ENCODE measurements at places on chromosomes 12 and 14.

- peak; percentile 26 for DNase-seq
These were observed 2.3 kb downstream of the SPATS2 start for GRCh38 chr12:49369411-49370145.

GRCh38 chr12:89927226-89927698, 218.6 kb upstream of the ATP2B1 start:
- no peak for DNase-seq

DNA sequence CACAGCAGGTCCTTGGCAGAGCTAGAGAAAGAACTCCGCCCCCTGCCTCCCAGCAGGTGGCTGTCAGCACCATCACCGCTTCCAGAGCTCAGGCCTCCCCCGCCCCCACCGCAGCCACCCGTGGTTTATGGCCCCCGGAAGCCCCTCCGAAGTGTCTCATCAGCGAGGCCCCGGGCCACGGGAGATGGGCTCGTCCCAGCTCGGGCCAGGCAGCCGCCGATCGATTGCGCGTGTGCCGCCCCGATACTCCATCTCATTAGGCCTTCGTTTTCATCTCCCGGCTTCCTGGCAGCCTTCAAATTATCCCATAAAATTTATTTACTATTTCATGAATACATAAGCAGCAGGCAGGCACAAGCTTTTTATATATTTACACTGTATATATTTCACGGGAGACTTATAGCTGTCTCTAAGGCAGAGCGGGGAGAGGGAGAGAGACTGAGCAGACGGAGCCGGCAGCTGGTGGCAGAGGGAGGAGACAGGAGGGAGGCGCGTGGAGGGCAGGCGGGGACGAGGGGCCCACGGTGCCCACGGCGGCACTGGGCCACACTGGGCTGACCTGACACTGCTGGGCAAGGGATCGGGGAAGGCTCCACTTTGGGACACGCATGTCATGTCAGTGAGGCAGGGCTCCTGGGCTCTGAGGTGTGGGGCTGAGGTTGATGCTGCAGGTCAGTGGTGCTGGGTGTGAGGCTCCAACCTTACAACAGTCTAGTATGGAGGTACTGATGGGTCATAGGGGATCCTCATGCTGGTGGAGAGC, 241.2 kb downstream of the RBM19 start:
- DNase-seq = no peak

DNA sequence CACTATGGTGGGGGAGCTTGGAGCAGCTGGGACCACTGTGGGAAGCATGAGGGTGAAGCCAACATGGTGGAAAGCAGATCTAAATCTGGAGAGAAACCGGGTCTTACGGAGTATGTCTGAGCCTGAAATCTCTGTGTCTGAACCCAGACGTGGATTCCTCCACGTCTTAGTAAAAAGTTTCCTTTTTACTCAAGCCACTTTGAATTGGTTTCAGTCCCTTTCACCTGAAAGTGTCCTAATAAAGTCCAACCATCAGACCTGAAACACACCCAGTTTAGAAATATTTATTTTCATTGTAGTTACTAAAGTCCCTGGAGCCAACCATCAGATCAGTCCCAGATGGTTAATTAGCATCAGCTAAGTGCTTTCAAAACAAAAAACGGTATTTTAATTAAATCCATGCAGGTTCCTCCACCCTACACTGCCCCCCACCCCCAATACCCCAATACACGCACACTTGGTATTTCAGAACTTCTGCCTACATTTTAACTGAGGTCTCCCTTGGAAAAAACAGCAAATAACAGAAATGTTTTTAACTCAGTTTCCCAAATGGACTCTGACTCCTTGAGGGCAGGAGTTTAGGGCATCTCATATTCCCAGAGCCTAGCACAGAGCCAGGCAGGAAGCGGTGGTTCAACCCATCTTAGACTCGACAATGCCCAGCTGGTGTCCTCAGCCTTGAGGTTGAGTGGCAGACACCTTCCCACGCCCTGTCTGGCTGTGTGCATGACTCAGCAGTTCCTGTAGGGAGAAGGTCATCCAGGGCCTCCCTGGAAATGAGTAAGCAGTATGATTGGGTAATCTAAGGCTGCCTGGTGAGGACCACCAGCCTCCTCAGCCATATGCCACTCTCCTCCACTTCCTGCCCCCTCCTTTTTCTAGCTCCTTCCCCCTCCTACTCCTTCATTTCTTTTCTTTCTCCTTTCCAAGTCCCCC, 175.8 kb downstream of the TTC8 start:
- peak; percentile 39 for DNase-seq

DNA sequence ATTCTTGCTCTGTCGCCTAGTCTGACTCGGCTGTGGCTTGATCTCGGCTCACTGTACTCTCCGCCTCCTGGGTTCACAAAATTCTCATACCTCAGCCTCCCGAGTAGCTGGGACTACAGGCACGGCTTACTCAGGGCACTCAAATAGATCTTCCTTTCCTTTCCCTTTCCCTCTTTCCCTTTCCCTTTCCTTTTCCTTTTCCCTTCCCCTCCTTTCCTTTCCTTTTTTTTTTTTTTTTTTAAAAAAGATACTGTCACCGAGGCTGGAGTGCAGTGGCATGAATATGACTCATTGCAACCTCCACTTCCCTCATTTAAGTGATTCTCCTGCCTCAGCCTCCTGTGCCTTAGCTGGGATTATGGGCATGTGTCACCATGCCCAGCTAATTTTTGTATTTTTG, 86.0 kb downstream of the AEBP2 start:
- no peak for DNase-seq

DNA sequence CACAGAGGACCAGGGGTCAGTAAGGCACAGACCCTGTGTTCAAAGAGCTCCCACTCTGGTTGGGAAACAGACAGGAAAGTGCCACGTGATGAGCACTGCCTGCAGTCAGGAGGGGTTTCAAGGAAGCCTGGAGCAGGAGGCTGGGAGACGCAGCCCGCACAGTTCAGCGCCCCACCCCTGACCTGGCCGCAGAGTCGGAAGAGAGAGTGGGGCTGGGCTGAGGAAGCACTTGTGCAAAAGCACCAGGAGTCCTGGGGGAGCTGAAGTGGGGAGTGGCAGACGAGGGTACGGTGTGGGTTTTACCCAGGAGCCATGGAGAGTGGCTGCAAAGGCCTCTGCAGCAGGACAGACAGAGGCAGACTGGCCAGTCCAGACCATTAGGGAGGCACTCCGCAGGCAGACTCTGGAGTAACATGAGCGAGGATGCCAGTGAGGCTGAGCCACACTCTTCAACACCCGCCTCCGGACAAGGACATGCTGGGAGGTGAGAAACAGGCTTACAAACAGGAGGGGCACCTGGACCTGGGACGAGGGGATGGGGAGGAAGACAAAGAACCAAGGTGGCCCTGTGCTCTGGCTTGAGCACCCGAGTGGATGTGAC, 85.7 kb upstream of the GPR68 start:
- DNase-seq = no peak

DNA sequence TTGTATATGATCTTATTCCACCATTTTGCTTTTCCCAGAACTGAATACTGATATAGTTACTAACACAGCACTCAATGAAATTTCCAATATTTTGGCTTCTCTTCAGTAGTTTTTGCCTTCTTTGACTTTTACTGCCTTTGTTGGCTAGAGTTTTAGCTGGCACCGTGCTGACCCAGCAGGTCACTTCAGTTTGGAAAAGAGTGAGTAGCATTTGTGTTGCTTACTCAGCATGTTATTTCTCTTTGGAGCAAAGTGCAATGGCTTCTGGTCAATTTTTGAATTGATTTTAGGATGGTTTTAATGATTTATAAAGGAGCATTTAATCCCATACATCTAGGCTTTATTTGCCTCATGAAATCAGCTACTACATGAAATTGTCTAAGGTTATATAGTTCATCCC, 119.2 kb downstream of the ETNK1 start:
- DNase-seq = no peak

DNA sequence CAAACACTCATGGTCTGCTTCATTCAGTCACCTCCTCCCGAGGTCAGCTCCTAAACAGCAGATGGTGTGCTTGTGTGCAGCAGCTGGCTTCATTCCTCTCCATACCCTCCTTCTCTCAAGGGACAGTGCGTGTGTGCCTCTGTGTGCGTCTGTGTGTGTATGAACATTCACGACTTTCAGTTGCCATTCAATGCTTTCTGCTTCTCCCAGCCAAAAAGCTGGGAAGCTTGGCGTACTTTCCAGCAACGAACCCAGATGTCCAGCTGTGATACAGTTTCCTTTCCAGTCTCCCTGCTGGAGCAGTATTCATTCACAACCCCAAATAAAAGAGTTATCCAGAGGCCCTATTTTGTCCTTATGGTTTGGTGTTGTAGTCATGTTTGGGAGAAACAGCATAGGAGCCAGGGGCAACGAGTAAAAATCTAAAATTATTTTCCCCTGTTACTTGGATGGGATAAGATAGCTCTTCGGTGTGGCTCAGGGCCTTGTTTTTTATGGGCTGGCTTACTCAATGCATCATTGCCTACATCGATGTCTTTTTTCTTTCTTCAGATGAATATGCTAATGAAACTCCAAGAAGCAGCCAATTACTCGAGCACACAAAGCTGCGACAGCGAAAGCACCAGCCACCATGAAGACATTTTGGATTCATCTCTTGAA, 379.3 kb downstream of the NAV3 start:
- DNase-seq = no peak

GRCh38 chr12:9632766-9633165, 25.1 kb upstream of the KLRB1 start:
- DNase-seq = no peak

GRCh38 chr12:103952497-103952896, 13.2 kb upstream of the TDG start:
- no peak for DNase-seq

DNA sequence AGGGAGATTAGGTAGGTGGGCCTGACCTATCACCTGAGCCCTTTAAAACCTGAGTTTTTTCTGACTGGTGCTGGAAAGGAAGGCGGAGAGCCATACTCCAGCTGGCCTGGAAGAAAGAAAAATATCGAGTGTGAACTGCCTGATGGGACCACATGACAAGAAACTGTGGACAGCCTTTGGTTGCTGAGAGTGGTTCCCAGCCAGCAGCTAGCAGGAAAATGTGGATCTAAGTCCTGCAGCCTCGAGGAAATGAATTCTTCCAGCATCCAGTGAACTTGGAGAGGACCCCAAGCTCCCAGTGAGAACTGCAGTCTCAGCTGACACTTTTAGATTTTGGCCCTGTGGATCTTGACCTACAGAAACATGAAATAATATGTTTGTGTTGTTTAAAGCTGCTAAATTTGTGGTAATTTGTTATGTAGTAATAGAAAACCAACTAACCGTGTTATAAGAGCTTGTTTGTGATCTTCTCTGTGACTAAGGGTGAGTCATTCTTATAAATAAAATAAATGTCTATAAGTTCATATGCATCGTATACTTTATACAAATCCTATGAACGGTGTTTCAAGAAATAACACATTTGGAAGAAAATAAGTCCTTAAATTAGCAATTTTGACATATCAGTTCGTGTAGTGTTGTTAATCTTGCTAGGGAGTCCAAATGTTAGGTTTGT, 359.6 kb downstream of the BMP4 start:
- DNase-seq = no peak

- no peak for DNase-seq
These were observed 314.6 kb downstream of the BCL11B start for GRCh38 chr14:98957211-98958047.

DNA sequence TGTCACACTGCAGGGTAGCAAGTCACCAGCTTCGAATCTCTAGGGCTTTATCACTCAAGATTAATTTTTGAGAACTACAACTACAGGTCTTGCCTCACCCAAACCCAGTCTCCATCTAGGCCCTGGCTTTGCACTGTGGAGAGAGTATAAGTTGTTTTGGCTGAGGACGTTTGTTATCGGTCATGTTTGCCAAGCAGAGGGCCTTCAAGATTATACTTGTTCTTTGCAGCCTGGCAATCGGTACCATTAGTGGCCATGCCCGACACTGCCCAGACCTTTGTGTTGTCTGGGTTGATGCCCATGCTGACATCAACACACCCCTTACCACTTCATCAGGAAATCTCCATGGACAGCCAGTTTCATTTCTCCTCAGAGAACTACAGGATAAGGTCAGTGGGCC, 25.7 kb downstream of the ARG2 start:
- DNase-seq = no peak

DNA sequence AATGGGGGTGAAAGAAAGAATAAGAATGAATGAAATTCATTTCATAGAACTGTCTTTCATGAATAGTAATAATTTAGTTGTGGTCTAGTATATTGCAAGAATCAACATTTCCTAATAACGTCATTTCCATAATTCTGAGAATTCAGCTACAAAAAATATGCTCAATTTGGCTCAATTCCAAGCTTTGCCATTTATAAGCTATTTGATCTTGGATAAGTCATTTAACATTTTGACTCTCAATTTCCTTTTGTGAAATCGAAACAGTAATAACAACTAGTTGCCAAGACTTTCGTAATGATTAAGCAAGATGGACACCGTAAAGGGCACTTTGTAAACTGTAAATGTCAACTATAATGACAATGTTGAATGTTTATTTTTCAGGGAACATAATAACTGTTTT, 18.1 kb downstream of the NOS1 start:
- no peak for DNase-seq

DNA sequence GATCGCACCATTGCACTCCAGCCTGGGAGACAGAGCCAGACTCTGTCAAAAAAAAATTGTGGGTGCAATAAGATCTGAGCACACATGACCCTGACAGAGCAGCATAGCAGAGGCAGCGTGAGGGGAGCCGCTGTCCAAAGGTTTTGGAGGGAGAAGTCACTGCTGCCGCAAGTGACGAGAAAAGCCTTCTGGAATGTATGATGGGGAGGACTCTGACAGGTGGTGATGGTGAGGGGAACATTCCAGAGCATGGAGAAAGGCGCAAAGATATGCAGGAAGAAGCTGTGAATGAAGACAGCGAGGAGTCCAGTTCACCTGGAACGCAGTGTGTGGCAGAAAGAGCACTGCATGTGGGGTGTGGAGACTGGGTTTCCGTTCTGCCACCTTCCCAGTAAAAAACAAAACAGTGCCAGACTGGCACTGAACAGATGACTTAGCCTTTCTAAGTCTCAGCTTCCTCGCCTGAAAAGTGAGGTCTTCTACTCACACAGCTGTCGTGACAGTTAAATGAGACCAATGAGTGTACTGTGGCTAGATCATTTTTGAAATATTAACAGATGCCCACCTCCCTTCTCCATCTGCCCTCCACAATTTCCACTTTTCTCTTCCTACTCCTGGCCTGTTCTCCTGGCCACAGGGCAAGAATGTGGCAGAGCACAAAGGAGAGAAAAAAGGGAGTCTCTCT, 53.4 kb upstream of the PTHLH start:
- peak; percentile 46 for DNase-seq

DNA sequence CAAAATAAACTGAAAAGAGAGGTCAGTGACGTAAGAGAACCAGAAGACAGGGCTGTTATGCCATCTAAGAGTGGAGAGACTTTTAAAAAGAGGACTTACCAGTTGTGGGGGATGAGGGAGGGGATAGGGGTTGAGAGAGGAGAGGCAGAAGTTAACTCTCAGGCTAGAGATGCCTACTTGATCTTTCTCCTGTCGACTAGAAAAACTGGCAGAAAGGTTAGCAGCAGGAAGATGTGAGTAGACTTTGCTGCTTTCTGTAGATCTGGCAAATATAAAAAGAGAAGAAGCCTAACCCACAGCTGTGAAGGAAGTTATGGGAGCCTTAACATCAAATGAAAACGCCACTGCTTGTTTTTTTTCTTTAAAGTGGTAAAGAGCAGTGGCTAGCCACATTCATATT, 10.7 kb downstream of the CREBL2 start:
- peak; percentile 51 for DNase-seq

- no peak for DNase-seq
These were observed 16.2 kb downstream of the MMP14 start for GRCh38 chr14:22852599-22852939.

GRCh38 chr12:41835556-41835955, 309.1 kb downstream of the GXYLT1 start:
- no peak for DNase-seq
